Stimulated activated CD4-positive, alpha-beta T cell treated with anti-CD3 and anti-CD28 coated beads, Interleukin-4, amount 100 ng/mL, for 1 hour (primary cell): ENCODE measurements at places on chromosomes 13 and 19.

GRCh38 chr13:113155201-113155600 lies 3.2 kb upstream of the PROZ start:
- no peak for DNase-seq

DNA sequence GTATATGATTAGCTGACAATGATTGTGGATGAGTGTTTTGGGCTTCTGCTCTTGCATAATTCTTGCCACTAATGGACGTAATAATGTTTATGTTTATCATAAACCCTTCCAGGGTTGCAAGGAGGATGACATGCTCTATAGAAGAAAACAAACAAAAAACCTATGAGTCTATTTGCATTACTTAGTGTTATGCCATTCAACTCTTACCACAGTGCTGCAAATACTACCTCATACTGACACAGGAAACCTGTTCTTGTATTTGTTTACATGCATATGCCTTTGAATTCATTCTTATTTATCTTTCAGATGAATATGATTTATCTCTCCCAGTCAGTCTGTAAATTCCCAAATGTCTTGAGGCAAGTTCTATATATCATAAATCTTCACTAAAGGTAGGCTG lies 39.6 kb upstream of the FREM2 start:
- no peak for DNase-seq

DNA sequence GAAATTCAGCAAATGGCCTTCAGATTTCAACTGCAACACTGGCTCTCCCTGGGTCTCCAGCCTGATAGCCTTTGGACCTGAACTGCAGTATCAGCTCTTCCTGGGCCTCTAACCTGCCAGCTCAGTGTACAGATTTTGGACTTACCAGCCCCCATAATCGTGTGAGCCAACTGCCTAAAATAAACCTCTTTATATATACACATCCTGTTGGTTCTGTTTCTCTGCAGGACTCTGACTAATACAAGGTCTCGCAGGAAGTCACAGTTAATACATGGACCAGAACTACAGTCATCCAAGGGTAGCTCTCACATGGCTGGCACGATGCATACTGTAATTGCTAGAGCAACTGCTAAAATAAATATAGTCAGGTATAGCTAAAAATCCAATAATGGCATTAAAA lies 85.1 kb downstream of the KATNAL1 start:
- DNase-seq: no peak

DNA sequence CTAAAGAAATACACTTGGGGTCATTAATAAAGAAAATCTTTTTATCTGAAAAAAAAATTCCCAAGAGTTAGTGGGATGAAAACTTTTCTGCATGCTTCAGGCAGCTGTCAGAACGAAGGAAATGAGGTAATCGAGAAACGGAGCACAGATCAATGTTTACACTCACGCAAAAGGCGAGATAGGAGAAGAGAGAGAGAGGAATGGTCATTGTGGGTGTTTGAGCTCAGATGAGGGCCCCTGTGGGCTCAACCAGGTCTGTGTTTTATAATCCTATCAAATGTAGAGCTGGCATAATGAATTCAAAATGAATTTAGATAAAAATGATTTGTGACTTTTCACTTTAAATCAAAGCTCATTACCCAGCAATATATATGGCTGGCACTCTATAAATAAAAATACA lies 6.3 kb upstream of the RXFP2 start:
- DNase-seq: no peak

GRCh38 chr19:51551673-51552432 lies 19.2 kb upstream of the ZNF175 start:
- no peak for DNase-seq

DNA sequence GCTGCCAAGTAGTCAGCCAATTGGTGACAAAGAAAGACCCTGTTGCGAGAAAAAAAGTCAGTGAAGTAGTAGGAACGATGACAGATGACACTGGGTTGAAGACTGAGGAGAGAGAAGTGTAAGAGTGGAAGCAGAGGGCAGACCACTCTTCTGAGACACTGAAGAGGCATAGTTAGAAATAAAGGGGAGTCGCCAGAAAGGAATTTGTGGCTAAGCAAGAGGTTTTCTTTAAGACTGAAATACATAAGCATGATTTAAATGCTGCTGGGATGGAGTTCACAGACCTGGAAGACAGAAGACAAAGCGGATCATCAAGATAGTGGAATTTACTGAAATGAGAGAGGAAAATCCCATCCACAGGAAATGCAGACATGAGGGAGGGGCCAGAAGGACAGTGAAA lies 56.2 kb upstream of the USPL1 start:
- DNase-seq: no peak

GRCh38 chr13:98129059-98129746 lies 13.7 kb upstream of the FARP1 start:
- DNase-seq: no peak

DNA sequence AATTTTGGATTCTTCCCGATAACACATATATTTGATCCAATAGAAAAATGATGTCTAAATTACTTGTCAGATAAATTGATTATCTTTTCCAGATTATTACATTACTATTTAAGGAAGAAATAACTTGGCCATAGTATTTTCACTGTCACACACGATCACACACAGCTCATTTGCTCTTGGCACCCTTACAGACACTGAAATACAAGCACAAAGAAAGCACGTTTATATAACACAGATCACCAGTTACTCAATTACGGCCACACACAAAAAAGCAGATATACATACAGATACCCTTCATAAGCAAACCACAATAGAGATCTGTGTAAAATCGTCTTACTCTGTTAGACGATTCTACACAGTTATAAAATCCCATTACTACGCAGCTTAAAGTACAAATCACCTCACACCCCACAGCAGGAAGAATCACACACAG lies 716 bp upstream of the ZNF420 start:
- DNase-seq: no peak

- no peak for DNase-seq
These were observed 385.4 kb upstream of the PRR20A start for GRCh38 chr13:56755181-56755935.

DNA sequence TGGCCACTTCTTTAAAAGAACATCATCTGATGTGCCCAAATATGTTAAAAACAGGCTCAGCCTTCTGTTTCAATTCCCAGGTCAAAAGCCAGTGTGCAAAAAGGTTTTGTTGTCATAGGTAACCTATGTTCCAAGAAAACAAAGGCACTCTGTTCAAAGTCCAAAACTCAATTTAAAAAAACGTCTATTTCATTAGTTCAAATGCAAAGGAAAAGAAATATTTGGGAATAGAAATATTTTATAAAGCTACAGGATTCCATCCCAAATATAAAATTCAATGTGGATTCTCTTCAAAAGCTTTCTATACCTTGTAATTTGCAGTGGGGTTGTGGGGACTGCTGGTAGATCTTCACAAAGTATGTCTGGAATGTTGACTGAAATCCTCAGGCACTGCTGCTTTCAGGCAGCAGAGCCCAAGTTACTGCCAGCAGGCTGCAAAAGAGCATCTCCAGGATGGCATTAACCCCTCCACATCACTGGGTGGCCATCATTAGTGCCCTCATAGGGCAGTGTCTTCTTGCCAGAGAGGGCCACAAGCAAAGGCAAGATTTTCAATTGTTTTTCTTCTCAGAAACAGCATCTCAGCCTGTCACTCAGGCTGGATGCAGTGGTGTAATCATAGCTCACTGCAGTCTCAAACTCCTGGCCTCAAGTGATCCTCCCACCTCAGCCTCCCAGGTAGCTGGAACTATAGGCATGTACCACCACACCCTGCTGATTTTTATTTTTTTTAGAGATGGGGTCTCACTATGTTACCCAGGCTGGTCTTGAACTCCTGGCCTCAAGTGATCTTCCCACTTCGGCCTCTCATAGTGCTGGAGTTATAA lies 22.8 kb upstream of the STK24 start:
- DNase-seq: no peak

DNA sequence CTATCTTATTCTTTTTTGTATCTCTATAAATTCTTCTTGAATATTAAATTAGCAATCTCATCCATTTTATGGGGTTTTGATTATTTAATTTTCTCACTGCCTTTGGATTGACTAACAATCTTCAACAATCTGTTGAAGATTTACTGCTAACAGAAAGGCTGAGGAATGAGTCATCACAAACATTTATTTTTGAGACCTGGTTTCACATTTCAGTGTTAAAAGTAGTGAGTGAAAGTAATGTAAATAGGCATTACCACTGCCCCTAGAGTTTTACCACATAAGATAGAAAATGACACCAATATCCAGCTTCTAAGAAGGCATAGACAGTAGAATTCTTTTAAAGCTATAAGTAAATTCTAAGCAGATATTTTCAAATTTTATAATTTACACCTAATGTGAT lies 472.8 kb downstream of the OLFM4 start:
- DNase-seq: no peak

DNA sequence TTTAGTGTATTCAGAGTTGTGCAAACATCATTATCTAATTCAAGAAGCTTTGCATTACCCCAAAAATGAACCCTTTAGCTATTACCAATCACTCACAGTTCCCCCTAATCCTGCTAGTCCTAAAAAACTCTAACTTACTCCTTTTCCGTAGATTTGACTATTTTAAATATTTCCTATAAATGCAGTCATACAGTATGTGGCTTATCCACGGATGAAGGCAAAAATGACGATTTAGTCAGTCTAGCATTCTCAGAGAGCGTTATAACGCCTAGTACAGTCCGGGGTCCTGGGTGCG lies 587 bp upstream of the ZNF383 start:
- DNase-seq: no peak

DNA sequence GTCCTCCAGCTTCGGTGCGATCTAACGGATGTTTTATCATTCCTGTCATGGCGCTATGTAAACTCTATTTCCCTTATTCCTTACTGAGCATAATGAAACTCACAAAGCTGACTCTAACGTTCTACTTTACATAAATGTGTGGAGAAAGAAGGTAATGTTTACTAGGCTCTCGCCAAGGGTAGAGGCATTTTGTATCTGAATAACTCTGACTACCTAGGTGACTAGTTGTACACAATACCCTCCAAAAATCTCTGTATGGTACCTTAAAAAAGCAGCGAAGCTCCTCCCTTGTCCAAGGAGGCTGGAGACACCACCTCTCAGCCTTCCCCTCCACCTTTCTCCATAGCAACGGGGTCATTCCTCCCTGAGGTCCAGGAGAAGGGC lies 316 bp upstream of the ZNF530 start:
- no peak for DNase-seq

- DNase-seq: no peak
These were observed 40.2 kb downstream of the TSSK6 start for GRCh38 chr19:19475015-19475765.

DNA sequence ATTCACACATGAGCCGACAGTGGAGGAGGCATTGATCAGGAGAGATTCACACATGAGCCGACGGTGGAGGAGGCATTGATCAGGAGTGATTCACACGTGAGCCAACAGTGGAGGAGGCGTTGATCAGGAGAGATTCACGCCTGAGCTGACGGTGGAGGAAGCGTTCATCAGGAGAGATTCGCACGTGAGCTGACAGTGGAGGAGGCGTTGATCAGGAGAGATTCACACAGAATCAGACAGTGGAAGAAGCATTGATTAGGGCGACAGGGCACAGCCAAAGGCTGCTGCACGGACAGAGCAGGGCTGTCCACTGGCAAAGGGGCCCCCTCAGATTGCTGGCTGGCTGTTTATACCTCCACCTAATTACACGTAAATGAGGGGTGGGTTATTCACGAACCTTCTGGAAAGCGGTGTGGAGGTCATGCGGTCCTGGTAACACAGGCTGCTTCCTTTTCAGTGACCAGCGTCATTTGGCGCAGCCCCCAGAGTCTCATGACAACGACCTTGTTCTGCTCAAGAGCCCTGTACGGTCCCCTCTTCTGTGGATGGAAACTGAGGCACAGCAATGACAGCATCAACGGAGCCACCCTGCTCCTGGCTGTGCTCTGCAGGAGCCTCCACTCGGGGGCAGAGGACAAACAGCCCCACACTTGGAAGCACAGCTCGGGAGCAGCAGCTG lies 50.6 kb upstream of the GAS6 start:
- DNase-seq: no peak

DNA sequence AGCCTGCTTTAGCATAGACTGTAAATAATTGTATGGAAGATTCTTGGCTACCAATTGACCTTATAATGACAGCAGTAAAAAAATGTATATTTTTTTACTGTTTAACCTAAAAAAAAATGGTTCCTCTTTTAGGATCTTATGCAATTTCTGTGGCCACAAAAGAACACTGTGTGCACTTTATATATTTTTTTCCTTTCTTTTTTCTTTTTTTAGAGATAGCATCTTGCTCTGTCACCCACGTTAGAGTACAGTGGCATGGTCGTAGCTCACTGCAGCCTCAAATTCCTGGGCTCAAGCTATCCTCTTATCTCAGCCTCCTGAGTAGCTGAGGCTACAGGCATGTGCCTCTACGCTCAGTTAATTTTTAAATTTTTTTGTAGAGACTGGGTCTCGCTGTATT lies 6.1 kb downstream of the FLT3 start:
- no peak for DNase-seq

DNA sequence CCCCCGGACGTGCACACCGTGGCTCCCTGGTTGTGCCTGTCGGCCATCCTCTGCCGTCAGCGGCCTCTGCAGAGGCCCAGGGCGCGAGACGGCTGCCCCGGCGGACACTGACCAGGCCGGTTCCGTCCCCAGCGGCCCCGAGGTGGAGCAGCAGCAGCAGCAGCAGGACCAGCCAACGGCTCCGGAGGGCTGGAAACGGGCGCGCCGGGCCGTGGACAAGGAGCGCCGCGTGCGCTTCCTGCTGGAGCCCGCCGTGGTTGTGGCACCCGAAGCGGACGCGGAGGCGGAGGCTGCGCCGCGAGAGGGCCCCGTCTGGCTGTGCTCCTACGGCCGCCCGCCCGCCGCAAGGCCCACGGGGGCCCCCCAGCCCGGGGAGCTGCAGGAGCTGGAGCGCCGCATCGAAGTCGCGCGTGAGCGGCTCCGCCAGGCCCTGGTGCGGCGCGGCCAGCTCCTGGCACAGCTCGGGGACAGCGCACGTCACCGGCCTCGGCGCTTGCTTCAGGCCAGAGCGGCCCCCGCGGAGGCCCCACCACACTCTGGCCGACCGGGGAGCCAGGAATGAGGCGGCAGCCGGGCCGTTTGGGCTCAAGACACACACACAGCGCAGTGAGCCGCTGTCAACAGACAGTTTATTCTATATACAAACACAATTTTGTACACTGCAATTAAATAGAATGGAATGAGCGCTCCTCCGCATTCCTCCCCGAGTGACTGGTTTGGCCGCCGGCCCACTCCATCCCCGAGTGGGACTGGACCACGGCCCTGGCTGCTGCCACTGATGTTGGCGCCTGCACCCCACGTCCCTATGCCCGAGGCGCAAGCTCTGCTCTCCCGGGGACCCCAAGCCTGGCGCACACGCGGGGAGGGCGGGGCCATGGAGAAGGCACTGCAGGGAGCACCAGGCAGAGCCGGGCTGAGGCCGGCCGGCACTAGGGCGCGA lies 9.1 kb downstream of the GRIN3B start:
- no peak for DNase-seq

GRCh38 chr19:23273590-23274412 lies 23.6 kb upstream of the ZNF724 start:
- peak; percentile 93 for DNase-seq

GRCh38 chr13:42807241-42807640 lies 25.9 kb downstream of the FAM216B start:
- DNase-seq: no peak

DNA sequence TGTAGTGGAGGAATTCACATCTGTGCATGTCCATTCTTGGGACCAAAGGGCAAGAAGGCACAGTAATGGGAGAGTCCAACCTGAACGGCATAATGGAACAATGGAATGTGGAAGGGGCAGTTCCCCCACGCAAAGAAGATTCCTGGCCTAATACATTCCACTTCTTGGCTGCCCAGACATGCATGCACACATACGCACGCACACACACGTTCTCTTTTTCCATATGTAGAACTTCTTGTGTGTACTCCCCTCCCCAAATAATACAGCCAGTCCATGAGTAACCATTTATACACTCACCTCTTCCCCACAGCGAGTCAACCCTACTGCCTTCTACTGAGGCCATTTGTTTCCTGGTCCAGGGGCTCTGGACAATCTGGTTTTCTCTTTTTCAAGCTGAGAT lies 6.0 kb upstream of the STK24 start:
- DNase-seq: no peak
